NCI-H2029 treated with DMSO at 0.1 percent for 48 hours (cell line): ENCODE measurements at places on chromosomes 3 and 15.

DNA sequence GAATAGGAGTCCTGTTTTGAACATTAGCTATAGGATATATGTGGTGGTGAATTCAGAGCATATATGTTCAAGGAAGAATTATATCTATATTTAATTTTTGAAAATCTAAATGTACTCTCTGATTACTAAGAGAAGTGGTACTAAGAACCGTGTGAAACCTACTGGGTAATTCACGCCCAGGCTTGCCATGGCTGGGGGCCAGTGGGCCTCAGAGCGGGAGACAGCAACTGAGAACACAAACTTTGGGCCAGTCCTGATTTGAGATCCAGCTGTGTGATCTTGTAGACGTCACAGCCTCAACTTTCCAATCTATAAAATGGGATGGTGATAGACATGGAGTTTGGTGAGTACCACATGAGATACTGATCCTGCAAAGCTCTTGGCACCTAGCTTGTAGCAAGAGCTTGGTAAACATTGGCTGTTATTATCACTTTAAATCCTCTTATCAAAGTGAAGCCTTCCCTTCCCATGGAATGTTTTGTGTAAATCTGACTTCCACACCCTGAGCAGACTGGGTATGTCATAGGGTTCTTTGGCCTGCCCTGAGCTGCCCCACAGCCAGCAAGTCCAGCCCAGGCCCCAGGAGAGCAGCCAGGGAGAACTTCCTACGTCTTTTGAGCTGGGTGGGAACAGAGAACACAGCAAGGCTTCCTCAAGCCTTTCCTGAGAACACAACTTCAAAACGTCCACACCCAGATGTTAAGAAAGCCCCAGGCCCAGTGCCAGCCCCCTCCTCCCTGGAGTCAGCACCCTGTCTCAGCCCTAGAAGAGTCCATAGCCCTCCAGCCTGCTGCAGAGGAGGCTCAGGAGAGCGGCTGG lies 8.2 kb upstream of the PAQR5 start:
- DNase-seq: no peak

GRCh38 chr3:183255348-183255730 lies 2.3 kb downstream of the B3GNT5 start:
- no peak for DNase-seq

DNA sequence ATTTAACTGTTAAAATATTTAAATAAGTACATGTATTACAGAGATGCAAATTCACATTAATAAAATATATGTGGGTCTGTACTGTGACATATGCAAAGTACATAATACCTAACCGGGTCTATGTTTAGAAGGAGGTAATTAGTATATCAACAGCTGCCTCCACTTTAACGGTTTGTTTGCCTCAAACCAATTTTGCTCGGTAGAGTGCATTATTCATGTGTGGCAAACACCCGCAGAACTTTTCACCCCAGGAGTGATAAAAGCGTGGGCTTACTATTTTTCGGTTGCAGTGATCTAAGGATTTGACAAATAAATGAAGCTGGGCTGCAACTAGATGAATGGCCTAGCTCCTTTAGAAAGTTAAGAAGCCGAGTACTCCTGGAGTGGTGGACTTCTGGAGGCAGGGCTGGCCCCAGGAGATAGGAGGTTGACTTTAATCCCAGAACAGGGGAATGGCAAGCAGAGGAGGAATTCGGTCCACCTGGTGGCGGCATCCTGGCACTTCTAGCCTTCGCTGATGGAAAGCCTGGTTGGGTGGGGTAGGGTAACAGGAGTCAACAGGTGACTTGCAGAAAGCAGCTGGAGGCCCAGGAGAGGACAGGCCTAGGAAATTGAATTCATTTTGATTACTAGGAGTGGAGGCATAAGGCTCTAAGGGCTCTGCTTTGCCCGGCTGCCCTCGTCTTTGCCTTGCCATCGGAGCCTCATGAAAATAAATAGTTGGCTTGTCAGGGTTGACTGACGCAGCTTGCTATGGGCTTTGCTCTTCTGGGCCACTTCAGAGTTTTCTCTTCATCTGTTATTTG lies 2.4 kb downstream of the SLCO3A1 start:
- peak; percentile 48 for DNase-seq

DNA sequence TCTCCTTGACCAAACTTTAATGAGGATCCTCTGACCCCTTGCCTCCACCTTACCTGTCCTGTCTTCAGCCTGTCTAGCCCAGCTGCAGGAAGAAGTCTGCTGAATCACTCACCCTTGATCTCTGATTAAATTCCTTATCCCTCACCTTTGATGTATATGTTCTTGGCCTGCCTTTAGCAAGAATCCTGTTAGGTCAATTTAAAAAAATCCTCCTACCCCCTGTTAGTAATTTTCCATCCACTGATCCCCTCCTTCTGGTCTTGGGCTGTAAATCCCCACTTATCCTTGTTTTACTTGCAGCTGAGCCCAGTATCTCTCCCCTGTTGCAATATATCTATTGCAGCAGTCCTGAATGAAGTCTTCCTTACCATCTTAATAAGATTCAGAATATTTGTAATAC lies 39.0 kb downstream of the MYH15 start:
- DNase-seq: no peak

- DNase-seq: no peak
Observed at GRCh38 chr3:155690921-155691320, 54.0 kb downstream of the PLCH1 start.

DNA sequence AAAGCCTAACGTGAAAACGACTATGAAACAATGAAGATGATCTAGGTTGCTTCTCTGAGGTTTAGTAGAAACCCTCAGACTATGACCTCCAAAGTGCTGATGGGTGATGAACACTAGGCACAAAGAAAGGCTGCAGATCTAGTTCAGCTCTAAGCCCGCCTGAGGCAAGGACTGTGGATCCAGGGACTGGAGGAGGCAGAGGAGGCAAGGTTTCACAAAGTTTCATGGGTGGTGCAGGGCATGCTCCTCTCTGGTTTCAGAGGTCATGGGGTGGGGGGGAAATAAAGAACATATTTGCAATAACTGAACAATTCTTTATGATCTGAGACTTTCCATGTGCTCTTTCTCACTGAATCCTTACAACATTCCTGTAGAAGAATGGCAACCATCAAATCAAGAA lies 679.2 kb downstream of the NTRK3 start:
- no peak for DNase-seq
